ENCODE measurements at places on chromosomes 7 and 10. TPM values are rescaled to one million over a fixed set of nuclear protein-coding genes. Genes with fewer than 3 reads are reported as not detected.

FAM221A gene
- 0.71 TPM for polyA plus RNA-seq

YAE1 gene
- 23.0 TPM for polyA plus RNA-seq

HABP2 gene
- polyA plus RNA-seq = not detected

PDE6C gene
- polyA plus RNA-seq = not detected

MKRN1 gene
- 52.9 TPM for polyA plus RNA-seq

LMBR1 gene
- polyA plus RNA-seq = 18.5 TPM

ZMIZ1 gene
- 1.8 TPM for polyA plus RNA-seq

MRPL32 gene
- polyA plus RNA-seq = 55.7 TPM

MAGI2 gene
- 0.10 TPM for polyA plus RNA-seq

H2AZ2 gene
- 62.6 TPM for polyA plus RNA-seq

AKR1C8 gene
- polyA plus RNA-seq = not detected

SPAM1 gene
- not detected for polyA plus RNA-seq

PTF1A gene
- polyA plus RNA-seq = not detected

SRGN gene
- 3.2 TPM for polyA plus RNA-seq

ADAM12 gene
- 0.07 TPM for polyA plus RNA-seq

GIMAP6 gene
- 0.09 TPM for polyA plus RNA-seq

C10orf53 gene
- polyA plus RNA-seq = not detected

GALNT17 gene
- polyA plus RNA-seq = not detected

GPR15LG gene
- 10.4 TPM for polyA plus RNA-seq

KLF6 gene
- polyA plus RNA-seq = 213 TPM

TRPV5 gene
- not detected for polyA plus RNA-seq

CRYGN gene
- not detected for polyA plus RNA-seq

DNAJC30 gene
- polyA plus RNA-seq = 4.9 TPM

ABCF2 gene
- polyA plus RNA-seq = 68.6 TPM

TDRD1 gene
- 0.33 TPM for polyA plus RNA-seq

MYPN gene
- polyA plus RNA-seq = 0.54 TPM

CYP26A1 gene
- not detected for polyA plus RNA-seq

LIPN gene
- polyA plus RNA-seq = not detected

MMD2 gene
- not detected for polyA plus RNA-seq

TFEC gene
- 0.11 TPM for polyA plus RNA-seq

IFT22 gene
- 28.3 TPM for polyA plus RNA-seq

NEUROG3 gene
- not detected for polyA plus RNA-seq

CABCOCO1 gene
- 0.40 TPM for polyA plus RNA-seq

OPN1SW gene
- not detected for polyA plus RNA-seq

CAV1 gene
- polyA plus RNA-seq = 2,867 TPM

CALHM1 gene
- not detected for polyA plus RNA-seq

FAM20C gene
- polyA plus RNA-seq = 9.7 TPM

POLR2J2 gene
- 2.8 TPM for polyA plus RNA-seq

CELF2 gene
- polyA plus RNA-seq = 9.8 TPM

RTKN2 gene
- polyA plus RNA-seq = 2.2 TPM

CADPS2 gene
- polyA plus RNA-seq = 0.37 TPM

NCF1 gene
- 0.40 TPM for polyA plus RNA-seq

PTN gene
- polyA plus RNA-seq = not detected
